ENCODE measurements at places on chromosomes 2 and 18.

DNA sequence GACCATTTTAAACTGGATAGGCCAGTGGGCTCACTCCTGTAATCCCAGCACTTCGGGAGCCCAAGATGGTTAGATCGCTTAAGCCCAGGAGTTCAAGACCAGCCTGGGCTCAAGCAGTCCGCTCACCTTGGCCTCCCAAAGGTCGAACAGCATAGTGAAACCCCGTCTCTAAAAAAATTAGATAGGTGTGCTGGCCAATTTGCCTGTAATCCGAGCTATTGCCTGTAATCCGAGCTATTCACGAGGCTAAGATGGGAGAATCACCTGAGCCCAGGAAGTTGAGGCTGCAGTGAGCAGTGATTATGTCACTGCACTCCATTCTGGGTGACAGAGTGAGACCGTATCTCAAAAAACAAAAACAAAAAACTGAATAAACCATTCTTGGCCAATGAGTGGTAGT is 52.6 kb upstream of the EMILIN2 start:
- no peak for DNase-seq

GRCh38 chr2:58731488-58731869 is 490.4 kb upstream of the FANCL start:
- no peak for DNase-seq

DNA sequence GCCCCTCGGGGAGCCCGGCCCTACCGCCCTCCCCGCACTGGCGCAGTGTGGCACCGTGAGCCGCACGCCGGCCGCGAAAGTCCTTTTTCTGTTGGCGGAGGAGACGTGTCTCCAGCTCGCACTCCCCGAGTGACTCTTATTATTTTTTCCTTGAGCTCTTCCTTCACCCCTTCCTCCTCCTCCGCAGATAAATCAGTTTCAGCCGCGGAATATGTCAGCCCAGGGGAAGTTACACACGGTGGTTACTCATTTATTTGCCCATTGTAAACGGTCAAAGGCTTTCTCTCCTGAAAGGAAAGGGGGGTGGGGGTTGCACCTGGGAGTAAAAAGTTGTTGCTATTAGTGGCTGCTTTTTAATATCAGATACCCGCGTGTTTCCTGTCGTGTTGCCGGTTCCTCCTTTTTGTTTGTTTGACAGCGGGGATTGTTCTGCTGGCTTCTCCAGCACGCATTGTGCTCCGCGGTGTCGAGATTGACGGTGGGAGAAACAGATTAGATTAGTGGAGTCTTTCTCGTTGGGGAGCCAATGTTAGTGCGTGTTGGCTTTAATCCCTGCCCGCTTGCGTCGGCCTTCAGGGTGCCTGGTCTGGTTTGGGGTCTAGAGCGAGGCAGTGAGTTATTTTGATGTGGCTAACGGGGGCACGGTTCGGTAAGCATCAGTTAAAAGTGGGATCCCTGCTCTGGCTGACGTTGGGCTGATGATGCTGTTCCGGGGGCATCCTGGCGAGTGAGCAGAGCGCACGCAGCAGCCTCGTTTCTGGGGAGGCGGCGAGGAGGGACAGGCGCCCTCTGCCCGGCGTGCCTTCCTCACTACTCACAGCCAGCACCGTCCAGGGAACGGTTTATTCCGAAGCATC is 1.6 kb downstream of the CRIM1 start:
- DNase-seq, result peak; percentile 10

- no peak for DNase-seq
These were observed 136.1 kb downstream of the GCA start for GRCh38 chr2:162480067-162480466.

GRCh38 chr2:240074545-240074944 is 21.2 kb upstream of the OR6B3 start:
- no peak for DNase-seq

DNA sequence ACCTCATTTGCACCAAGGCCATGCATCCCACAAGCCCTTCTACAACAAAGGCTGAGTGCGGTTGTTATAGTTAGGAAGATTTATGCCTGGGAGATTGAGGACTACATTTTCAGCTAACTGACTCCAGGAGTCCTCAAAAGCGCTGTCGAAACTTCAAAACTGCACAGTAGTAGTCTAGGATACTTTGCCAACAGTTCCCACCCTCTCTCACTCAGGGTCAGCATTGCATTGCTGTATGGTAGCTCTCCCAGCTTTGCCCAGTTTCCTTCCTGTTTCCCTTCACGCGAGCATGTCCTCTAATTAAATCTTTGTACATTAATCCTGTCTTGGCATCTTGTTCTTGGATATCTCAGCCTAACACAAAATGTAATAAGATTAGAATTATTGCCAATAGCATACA is 420.6 kb upstream of the UBE2E3 start:
- DNase-seq, result no peak

DNA sequence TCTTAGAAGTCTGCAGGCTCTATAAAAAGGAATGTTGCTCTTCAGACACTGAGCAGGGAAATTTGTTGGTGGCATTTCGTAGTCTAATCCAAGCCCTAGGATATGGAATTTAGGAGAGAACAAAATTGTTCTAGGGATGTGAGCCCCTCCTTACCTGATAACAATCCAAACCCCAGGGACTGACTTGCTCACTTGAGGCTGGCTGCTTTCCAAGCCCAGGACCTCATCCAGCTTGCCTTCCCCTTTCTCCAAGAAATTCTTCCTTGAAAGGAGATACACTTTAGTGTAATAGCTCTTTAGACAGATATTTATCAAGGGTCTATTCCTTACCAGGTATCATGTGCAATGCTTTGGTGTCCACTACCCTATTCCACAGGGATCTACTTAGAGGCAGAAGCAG is 279.8 kb downstream of the C1D start:
- no peak for DNase-seq

DNA sequence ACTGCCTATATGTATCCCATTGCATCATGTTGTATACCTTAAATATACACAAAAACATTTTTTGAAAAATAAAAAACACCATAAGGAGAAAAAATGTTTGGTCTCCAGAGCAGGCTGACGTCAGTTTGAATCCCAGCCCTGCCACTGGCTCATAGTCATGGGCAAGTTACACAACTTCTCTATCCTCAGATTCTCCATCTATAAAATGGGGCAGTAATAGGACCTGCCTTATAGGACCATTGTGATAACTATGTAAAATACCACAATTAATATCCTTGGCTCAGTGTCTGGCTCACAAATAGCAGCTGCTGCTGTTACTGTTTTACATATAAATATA is 135.6 kb downstream of the SMAD7 start:
- no peak for DNase-seq

DNA sequence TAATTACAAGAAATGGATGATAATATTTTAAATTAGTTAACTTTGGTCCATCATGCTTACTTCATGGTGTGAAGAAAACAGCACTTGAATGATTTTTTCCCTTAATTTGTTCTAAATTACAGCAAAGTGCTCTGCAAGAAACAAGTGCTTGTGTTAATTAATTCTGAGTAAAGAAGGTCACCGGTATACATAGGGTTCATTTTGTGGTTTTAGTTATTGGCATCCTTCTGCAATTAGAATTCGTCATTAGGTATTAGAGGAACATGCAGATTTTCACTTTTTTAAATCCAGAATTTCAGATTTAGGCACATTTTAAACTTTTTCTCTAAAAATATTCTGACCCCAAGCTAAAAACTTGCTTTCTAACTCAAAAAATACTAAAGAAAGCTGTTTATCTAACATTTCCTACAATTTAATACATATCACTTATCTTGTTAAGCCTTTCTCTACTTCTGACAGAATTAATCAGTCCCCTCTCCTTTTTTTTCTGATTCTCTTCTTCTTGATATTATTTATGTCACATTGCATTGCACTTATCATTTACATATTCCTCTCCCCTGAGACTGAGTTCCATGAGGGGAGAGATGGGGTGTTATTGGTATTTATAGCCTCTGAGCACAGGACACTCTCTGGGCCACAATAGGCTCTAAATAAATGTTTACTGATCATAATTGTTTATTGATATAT is 129.2 kb downstream of the PLA2R1 start:
- no peak for DNase-seq
